Stimulated activated CD8-positive, alpha-beta memory T cell treated with anti-CD3 and anti-CD28 coated beads, Interleukin-4, amount 100 ng/mL, for 4 hours (primary cell): ENCODE measurements at places on chromosomes 3 and 15.

- DNase-seq = no peak
Measured at GRCh38 chr3:56787258-56787775, 14.4 kb downstream of the ARHGEF3 start.

- no peak for DNase-seq
Measured at GRCh38 chr15:43899928-43900327, 73.1 kb downstream of the WDR76 start.

DNA sequence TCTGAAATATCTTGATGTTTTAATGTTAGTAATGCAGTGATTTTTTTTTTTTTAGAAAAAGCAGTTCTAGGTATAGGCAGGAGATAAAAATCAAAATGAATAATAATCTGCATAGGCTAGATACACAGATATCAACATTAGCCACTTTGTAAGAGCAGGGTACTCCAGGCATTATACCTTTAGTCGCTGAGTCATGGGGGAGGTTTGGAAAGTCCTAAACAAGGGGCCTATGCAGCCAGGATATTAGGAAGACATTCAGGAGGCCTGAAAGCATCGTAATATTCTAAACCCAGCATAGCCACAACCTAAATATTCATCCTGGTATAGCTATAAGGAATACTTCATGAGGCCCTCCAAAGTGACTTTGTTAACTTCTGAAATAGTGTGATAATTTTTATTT lies 258.1 kb upstream of the NECTIN3 start:
- DNase-seq = no peak

GRCh38 chr3:105006164-105006563 lies 360.5 kb upstream of the ALCAM start:
- no peak for DNase-seq

DNA sequence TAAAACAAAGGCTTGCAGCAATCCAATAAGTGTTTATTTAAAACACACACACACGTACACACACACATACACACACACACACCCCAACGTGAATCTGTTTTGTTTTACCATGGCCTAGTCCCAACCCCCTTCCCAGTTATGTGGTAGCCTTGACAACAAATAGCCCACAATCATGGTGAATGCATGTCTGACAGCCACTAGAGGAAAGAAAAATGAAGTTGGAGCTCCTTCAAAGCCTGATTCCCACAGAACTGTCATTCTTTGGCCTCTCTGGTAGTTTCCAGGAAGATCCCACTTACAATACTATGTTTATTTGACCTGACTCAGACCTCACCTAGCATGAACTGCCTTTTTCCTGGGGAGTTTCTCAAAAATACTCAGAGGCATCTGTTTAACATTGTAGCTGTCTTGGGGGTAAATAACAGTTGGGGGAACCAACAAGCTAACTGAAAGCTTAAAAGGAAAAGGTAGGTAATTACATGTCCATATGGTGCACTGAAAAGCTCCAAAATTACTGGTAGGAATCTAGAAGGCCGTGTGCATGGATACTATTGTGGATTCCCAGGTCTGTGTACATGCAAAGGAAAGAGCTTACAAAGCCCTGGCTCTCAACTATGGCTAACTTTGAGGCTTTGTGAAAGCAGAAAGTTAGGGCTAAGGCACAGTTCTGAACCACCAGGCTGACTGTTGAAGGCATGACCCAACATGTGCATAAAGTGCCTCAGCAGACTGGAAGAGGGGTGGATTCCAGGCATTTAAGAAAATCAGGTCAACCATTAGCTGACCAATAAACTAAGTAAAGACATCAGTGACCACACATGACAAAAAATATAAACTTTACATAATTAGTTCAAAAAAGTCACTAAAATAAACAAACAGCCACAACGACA lies 65.3 kb downstream of the FAIM start:
- DNase-seq = no peak

DNA sequence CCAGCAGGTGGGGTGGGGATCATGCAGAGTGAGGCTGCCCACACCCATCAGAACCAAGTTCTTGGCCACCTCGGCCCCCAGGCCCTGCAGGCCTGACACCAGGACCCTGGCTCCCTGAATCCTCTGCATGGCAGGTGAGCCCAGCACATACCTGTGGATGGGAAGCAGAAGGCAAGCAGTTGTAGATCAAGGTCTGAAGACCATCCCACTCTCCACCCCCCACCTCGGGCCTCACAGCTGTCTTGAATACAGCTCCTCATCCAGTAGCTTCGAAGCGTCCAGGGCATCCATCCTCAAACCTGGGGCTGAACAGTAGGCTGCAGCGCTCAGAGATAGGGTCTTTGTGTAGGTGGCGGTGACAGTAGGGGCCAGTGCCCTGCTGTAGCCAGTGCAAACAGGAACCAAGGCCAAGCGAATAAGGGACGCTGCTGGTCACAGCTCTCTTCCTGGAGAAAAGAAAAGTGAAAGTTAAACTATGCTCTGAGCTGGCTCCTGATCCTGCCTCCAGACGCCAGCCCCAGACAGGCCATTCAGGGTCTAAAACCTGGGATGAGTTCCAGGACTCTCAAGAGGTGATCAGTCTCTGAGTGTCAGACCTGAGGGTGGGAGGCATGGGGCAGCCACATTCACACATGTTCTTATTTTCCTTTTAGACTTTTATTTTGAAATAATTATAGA lies at the start of gene UBA7:
Gene UBA7 (minus strand): TSS at position 457 of the 678 bp plus-strand sequence. CDS start 166 bp downstream, at position 291.
- no peak for DNase-seq

- DNase-seq = no peak
Measured at GRCh38 chr15:96232335-96232734, 98.2 kb upstream of the NR2F2 start.

DNA sequence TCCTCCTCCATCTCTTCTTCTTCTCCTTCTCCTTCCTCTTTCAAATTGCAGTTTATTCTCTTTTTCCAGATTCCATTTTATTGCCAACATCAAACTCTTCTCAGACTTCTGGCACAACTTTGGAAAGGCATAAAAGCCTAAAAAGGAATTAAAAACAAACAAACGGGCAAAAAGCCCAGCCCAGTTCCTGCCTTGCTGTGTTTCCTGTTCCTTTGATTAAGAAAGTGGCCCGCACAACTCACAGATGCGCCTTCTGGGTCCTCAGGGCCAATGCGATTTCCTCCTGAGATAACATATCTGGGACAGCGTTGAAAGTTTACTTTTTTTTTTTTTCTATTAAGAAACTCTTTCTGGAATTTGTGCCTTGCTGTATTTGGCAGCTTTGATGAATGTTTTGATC lies 158.7 kb upstream of the UBE3A start:
- no peak for DNase-seq

DNA sequence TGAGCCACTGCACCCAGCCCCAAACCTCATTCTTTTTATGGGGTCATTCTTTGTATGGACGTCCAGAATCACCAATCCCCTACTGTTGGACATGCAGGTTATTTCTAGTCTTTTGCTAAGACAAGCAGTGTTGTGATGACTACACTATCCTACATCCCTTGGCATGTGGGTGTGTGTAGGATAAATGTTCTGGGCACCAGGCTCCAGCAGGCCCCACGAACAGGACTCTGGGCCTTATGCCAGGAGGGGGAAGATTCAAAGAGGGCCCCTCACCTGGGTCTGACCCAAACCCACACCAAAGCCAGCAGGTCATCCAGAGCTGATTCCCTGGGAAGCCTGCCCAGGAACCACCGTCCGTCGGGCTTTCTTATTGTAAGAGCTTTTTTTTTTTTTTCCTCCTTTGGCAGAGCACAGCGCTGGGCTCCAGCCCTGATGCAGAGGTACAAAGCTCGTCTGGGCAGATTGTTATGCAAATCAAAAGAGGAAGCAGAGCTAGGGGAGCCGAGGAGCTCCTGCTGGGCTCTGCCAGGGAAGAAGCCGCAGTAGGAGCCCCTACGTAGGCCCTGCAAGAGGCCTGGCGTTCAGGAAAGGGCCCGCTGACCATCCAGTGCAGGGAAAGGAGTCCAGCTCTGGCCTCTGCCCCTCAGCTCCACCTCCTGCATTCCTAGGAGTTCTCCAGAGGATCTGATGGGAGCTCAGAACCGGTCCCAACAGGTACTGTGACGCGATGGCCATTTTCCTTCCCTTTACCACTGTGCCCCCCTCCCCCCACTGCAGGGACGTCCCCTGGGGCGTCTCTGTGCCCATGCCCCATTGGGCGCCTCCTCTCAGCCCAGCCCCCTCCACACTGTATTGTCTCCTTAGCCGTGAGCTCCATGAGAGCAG lies 29.0 kb upstream of the FURIN start:
- no peak for DNase-seq

DNA sequence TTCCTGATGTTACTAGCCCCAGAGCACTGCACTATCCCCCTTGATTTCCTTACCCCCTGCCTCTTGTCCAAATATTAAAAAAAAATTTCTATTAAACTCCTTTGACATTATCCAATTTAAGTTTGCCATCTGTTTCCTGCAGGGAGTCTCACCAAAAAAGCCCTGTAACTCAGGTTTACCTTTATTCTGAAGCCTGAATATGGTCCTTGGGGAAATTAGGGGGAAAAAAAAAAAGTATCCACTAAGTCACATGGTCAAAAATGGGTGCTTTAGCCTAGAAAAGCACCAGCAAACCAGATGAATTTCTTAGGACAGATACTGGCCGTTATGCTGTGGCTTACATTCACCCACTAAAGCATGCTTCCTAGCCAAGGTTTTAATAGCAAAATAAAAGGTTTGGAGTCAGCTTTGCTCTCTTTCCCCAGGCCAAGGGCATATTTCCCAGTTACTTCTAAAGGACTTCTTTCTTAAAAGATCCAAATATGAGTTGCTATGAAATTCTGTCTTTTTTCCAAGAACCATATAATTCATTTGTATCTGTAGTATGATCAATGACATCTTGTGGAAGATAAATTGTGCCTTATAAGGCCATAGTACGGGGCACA lies 394.9 kb downstream of the LSAMP start:
- no peak for DNase-seq

- DNase-seq = no peak
Measured at GRCh38 chr15:90563463-90563862, 33.7 kb downstream of the CRTC3 start.

DNA sequence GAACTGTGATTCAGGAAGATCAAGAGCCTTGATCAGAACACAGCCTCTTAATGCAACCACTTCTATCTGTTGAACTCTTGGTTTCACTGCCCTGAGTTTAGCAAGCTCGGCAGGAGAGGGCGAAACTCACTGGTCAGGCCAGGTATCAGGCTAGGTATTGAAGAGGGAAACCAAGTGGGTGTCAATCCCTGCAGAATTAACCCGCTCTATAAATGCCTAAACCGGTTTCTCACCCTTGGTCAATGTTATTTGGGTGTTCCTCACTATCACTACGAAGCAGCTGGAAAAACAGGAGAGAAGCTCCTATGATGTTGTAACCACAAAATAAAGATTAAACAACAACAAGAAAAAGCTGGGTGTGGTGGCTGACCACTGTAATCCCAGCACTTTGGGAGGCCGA lies 23.9 kb downstream of the LIPH start:
- DNase-seq = no peak

DNA sequence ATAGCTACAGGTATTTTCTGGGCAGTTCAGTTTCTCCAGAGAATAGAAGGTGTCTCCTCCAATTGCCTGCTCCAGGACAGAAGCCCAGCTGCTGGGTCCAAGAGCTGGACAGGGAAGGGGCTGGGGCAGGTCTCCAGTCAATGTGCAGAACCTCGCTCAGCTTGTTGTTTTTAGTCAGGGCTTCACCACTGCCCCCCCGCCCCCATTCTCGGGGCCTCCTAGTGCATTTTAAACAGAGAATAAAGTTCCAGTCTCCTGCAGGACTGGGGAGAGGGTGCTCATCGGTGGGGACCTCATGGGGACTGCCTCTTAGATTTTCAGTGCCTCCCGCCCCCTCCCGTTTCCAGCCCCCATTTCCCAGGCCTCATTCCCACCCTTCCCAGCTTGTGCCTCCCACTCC lies 216.6 kb downstream of the XXYLT1 start:
- DNase-seq = no peak

GRCh38 chr3:41683666-41684350 lies 278.1 kb downstream of the ULK4 start:
- DNase-seq = no peak

GRCh38 chr3:64203216-64203615 lies 22.1 kb downstream of the PRICKLE2 start:
- no peak for DNase-seq

DNA sequence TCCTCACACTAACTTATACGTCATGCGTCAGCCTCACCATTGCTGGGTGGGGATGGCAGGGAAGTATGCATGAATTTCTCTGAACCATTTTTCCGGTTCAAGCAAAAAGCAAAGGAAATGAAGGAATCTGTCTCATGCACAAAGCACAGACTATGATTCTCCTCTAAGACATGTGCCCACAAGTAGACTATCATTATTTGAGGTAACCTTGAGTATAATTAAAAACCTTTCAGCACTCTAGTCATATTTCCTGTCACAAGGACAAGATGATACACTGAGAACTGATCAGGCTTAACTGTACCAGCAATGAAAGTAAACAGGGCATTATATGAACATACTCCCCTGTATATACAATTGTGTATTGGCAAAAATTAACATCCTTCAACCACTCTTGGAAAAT lies 56.7 kb upstream of the TSC22D2 start:
- no peak for DNase-seq

DNA sequence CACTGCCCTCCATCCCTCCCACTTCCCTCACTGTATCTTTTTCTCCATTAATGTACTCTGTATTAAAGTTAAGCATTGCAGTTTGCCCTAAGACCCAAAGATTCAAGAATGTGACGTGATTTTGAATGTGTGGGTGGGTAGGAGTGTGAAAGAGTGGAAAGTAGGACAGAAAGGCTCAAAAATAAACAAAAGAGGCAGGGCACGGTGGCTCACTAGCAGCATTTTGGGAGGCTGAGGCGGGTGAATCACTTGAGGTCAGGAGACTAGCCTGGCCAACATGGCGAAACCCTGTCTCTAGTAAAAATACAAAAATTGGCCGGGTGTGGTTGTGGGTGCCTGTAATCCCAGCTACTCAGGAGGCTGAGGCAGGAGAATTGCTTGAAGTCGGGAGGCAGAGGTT lies 18.4 kb downstream of the TFRC start:
- DNase-seq = no peak

DNA sequence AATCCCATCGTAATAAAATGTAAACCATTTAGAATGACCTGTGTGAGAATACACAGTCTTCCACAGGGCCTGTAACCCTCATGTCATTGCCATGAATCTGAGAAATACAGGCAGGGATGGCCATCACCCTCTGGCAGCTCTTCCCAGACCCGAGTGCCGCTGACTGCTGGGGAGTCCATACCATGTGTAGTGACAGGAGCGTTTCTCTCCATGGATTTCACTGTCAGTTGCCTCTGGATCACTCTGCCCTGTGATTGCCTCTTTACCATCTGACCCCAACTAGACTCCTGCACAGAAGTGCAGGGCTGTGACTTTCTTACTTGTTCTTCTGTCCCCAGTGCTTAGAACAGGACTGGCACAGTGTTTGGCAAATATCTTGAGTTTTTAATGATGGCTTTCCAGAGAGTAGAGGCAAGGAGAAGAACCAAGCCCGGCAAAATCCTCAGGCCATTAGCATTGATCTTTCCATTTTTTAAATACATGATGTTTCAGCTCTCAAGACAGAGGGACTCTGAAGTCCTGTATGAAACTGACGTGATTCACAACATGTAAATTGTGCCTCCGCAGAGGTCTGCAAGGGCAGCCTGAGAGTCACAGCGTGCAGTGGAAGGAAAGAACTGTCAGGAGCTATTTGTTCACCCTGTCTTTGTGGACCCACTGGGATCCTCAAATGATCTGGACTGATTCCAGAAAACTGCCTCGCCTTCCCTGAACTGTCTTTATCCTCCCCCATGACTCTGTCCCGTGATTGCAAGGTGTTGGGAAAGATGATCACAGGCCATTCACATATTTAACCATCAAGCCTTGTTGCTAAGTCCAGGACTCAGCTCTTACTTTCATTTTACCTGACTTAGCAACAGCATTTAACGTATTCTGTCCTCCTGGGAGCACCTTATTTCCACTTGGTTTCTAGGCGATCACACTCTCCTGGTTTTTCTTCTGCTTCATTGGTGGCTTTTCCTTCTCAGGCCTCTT lies 354.9 kb downstream of the EPHB1 start:
- no peak for DNase-seq
